ENCODE measurements at places on chromosomes 3 and 15.
A peak's percentile ranks its signal among the peaks of the same experiment; 100 is the strongest.

- DNase-seq = no peak
These were observed 6.4 kb downstream of the SETMAR start for GRCh38 chr3:4309491-4310128.

DNA sequence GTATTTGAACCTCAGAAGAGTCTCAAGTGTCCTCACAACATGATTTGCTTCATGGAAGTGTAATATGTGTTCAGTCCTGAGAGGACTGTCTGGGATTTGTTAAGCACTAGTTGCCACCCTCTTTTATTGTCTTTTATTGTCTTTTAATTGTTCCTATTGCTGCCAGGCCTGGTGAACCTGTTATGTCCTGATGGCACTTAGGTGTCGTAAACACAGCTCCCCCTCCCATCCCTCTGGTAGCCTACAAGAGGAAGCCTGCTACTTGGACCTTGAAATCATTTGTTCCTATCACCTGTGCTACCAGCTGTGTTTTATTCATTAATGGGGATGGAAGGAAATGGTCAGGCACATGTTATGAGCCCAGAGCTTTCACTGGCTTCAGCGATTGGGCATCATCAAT is 19.3 kb downstream of the CCNB2 start:
- DNase-seq = no peak

- no peak for DNase-seq
These were observed 14.6 kb upstream of the FAM107A start for GRCh38 chr3:58591517-58592510.

DNA sequence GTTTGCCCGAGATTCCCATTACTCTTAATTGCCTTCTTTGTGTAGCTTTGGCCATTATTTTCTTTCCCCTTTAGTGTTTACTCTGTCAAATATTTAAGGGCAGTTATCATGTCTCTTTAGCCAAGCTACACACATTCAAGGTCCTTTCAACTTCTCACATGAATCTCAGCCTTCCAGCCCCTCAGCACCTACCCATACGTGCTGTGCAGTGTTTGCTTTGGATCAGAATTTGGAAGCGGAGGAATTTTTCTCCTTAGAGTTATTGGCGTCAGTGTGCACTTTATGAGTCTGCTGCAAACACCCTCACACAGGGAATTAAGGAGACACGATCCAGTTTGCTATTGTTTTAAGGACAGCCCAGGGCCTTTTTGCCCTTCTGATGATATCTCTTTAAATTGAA is 231.6 kb downstream of the CACNA2D3 start:
- no peak for DNase-seq

DNA sequence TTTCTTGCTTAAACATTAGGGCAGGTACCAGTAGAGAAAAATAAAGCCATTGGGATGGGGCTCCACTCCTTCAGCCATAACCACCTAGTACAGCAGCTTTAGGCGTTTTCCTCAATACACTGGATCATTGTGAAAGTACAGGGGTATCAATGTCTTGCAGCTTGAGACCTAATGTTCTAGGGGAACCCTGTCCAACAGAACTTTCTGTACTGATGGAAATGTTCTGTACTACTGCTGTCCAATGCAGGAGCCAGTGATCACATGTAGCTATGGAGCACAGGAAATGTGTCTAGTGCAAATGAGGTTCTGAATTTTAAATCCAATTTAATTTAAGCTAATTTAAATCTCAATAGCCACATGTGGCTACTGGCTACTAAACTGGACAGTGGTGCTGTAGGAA is 93.9 kb downstream of the NEDD4 start:
- DNase-seq = no peak

GRCh38 chr15:88075102-88075501 is 181.4 kb downstream of the NTRK3 start:
- DNase-seq = no peak

- no peak for DNase-seq
These were observed 228.8 kb upstream of the BHLHE40 start for GRCh38 chr3:4750306-4750968.

DNA sequence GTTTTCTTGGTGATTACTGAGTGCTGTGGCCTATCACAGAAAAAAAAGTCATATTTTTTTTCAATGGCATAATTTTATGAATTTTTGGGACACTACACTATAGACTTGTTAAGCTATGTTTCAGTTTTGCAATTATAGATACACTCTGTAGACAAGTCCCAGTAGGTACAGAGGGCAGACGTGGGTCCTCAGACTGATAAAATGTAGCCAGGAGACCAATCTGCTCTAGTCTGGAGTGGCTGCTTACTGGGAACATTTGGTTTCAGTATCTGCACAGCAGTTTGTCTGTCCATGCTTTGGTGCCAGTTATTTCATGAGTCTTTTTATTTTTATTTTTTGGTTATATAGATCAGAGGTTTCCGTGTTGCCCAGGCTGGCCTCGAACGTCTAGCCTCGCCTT is 313.4 kb upstream of the LRRFIP2 start:
- no peak for DNase-seq

GRCh38 chr3:52451237-52452083 is 2.4 kb downstream of the TNNC1 start:
- no peak for DNase-seq

GRCh38 chr3:195052939-195053338 is 218.0 kb downstream of the XXYLT1 start:
- no peak for DNase-seq

- no peak for DNase-seq
These were observed 4.4 kb upstream of the ATP13A4 start for GRCh38 chr3:193559100-193559499.

- no peak for DNase-seq
These were observed 39.5 kb downstream of the ALDH1A2 start for GRCh38 chr15:58026051-58026450.

DNA sequence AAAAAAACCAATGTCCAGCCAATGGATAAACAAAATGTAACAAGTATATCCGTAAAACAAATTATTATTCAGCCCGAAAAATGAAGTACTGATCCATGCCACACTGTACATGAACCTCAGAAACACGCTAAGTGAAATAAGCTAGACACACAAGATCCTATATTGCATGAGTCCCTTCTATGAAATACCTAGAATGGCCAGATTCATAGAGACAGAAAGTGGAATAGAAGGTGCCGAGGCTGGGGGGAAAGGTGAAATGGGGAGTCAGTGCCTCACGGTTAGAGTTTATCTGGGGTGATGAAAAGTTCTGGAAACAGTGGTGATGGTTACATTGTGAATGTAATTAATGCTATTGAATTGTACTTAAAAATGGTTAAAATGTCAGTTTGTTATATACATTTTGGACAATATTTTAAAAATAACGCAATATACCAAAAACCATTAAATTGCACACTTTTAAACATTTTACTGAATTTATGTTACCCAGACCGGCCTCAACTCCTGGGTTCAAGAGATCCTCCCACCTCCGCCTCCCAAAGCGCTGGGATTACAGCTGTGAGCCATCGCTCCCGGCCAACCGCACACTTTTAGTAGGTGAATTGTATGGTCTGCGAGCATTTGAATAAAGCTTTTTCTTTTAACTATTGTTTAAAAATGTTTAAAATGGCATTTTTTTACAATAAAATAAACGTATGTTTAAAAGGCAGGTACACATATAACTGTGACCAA is 2.1 kb downstream of the RNF168 start:
- no peak for DNase-seq

DNA sequence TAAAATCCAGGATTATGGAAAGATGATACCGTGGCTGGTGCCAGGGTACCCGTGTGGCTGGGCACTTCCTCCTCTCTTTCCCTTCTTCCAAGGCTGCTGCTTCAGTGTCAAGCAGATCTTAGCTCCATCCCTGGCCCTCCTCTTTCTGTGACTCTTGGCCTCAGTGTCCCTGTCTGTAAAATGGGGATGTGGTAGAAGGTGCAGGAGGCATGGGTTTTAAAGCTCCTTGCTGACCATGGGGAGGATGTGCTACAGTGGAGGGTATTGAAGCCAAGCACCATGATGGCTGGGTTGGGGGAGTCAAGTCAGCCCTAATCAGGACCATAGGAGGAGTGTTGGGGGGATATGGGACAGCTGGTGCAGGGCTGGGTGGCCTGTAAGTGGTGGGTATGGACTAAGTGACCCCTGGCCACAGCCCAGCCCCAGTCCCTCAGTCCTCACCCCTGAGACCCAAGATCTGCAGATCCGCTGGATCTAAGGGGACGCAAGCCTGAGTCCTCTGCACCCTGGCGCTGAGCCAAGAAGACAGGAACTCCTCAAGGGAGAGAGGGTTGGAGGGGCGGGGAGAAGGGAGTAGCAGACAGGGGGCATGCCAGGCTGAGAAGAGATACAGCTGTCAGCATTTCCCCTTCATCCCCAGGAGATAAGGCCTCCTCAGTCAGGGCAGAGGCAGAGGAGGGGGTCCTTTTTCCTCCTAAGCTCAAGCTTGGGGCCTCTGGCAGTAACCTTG is 12.0 kb downstream of the PTH1R start:
- no peak for DNase-seq

GRCh38 chr3:123590685-123591450 is 6.0 kb upstream of the HACD2 start:
- DNase-seq = no peak

DNA sequence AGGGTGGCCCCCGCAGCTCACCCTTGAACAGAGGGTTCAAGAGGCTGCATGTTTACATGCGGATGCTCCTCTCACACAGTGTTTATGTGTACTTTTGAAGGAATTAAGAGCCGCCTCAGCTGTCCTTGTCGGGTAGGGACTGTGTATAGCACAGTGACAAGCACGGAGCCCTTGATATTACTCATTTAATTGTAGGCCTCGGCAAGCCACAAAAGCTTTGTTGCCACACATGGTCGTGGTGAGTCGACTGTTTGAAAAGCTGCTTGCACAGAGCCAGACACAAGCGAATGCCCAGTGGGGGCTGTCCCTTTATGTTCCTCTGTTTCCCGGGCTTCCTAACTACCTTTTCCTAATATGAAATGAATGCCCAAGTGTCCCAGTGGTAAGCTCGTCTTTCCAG is 4.5 kb downstream of the ESYT3 start:
- no peak for DNase-seq

GRCh38 chr15:93057618-93058017 is 31.4 kb downstream of the RGMA start:
- no peak for DNase-seq

GRCh38 chr3:122519693-122520092 is 5.0 kb upstream of the KPNA1 start:
- DNase-seq = no peak

DNA sequence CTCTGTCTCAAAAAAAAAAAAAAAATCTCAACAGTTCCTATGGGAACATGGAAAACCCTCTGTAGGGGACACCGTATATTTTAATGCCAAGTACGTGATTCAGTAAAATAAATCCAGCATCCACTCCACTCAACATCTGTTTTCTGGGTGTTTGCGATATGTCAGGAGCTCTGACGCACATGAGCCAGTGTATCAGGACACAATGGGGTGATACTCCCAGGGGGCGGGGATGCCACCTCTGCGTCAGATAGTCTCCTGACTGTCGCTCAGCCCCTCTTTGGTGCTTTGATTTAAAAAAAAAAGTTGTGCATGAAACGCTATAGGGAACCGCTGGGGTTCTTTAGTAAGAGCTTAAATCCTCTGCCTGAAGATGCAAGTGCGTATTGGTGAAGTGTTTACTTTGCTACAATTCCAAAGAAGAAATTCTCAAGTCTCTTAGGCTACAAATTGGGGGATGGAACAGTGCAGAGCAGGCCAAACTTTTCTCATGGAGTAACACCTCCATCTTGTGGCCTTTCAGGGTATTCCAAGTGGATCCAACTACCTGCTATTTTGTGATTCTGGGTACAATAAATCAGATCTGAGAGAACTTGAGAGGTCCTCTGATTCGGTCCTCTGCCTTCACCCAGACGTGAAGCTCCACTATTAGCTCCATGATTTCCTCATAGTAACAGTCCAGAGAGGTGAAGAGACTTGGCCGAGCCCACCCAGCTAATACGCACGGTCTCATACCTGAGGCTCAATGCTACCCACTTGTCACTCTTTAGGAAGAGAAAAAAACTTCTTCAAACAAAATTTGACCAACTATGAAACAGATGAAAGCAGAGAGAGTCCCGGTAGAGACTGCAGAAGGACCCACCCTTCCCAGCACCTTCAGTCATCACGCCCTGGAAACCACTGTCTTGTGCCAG is 9.3 kb upstream of the NR2E3 start:
- DNase-seq = peak; percentile 21

Data from GM12864 (cell line).